Fibroblast of villous mesenchyme (primary cell): ENCODE measurements at places on chromosomes 4 and X.

DNA sequence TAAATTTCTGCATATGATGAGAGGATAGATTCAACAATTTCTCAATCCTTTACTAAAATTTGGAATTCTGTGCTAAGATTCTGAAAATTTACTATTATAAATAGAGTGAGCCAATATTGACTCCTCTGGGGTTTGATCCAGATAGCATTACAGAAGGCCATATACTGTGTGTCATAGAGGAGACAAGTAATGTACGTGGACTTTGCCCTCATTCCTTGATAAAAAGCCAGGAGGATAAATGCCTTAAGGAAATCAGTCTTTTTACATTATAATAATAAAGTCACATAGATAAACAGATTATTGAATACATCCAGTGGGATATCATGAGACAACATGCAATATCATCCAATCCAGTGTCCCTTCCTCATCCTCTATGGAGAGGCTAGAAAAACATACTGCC, 188.0 kb upstream of the HDX start:
- no peak for DNase-seq

DNA sequence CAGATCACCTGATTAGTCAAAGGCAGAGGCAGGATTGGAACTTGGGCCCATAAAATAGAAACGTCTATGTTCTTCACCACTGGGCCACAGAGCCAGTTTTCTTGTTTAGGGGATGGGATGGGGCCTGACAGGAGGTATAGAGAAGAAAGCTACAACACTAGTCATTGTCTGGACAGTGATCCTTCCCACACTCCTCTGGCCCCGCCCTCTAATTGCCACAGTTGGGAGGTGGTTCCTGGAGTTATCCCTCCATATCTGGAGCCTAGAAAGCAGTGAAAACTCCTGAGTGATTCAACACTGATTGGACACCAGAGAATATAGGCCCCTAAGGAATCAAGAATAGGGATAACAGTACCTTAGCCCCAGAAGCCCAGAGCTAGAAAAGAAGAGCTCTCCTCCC, 22.9 kb downstream of the RASL11B start:
- DNase-seq = no peak

- no peak for DNase-seq
These were observed 88.6 kb downstream of the SLC9A7 start for GRCh38 chrX:46670316-46670715.

- DNase-seq = no peak
These were observed 126.0 kb upstream of the LDB2 start for GRCh38 chr4:17024425-17024824.

DNA sequence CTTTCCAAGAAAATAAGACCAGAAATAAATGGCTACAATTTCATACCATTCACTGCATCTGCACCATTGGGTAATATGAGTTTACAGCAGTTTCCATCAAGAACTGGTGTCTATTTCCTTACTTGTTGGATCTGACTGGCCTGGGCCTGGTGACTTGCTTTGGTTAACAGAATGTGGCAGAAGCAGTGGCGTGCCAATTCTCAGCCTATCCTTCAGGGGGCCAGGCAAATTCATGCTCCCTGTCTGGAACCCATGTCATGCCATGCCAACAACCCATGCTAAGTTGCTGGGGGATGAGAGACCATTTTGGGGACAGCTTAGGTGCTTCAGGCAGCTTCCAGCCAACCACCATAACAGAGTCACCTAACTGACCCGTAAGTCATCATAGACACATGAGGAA, 656.7 kb downstream of the SPOCK3 start:
- no peak for DNase-seq

- DNase-seq = peak; percentile 43
These were observed 929 bp downstream of the ZBTB33 start for GRCh38 chrX:120251471-120252011.

DNA sequence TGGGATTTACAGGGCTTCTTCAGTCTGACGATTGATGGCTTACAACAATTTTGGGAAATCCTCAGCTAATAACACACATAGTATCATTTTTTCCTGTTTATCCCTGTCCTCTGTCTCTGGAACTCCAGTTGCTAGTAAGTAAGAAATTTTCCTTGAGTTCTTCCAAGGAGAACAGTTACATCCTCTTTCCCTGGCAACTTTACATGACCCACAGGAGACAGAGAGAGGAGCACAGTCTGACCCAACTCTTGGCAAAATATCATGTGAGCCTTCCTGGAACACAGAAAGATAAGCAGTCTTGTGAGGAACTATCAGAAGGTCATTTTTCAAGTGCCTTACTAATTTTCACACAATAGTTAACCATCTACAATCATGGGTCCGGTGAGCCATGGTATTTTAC, 578.7 kb upstream of the PABPC4L start:
- no peak for DNase-seq
